ENCODE measurements at places on chromosomes 7 and 10.

GRCh38 chr10:14550471-14550981 lies 219.8 kb upstream of the FRMD4A start:
- no peak for DNase-seq

DNA sequence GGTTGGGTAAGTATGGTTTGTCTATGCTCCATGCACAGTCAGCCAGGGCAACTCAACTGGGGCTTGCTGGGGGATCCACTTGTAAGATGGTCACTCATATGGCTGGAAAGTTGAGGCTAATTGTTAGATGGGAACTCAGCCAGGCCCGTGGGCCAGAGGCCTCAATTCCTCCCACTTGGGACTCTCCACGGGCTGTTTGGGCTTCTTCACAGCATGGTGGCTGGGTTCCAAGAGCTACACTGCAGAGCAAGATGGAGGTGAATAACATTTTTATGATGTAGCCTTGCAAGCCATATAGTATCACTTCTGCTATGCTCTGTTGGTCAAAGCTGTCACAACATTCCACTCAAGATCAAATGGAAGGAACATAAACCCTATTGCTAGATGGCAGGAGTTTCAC lies 39.2 kb downstream of the ELMO1 start:
- DNase-seq: no peak

- DNase-seq: no peak
These were observed 28.3 kb downstream of the CNOT4 start for GRCh38 chr7:135481598-135481979.

- no peak for DNase-seq
These were observed 13.3 kb downstream of the BMPER start for GRCh38 chr7:33918438-33919143.

GRCh38 chr7:100159099-100159623 lies 638 bp upstream of the TRAPPC14 start:
- no peak for DNase-seq

- DNase-seq: no peak
These were observed 425.6 kb downstream of the PLXNA4 start for GRCh38 chr7:132150711-132151110.

DNA sequence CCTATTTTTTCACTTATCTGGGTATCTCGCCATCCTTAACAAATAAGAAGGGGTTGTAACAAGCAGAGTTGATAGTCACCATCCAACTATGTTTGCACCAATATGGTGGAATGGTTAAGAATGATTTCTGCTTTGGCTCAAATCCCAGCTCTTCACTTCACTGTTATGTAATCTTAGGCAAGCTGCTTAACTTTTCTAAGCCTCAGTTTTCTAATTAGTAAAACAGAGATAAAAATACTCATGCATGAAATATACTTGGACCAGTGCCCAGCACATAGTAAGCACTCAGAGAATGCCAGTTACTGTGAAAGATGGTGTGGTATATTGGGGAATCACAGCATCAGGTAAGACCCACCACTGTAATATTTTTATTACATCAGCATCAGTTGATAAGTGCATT lies 33.6 kb downstream of the ABCB1 start:
- no peak for DNase-seq

- no peak for DNase-seq
These were observed 352.0 kb downstream of the PCDH15 start for GRCh38 chr10:54449056-54449455.

GRCh38 chr7:130695840-130696239 lies 9.5 kb upstream of the TSGA13 start:
- peak; percentile 10 for DNase-seq

GRCh38 chr10:96319754-96320474 lies 15.7 kb downstream of the DNTT start:
- no peak for DNase-seq

DNA sequence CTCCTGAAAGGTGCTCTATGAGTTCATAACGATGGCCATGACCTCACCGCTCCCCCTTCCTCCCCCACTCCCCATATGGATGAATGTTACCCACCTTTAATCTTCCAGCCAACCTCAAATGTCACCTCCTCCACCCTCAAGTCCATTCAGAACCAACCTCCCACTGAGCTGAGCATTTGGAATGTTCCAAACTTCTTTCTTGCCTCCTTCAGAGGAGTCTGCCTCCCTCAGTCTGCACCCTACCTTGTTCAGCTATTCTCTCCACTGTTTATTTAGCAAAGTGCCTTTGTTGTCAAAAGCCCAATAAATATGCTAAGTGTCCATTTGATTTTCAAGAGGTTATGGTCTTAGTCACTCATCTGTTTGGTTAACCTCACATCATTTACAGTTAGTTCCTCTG lies 22.9 kb upstream of the MTPAP start:
- no peak for DNase-seq

GRCh38 chr10:76921383-76922010 lies 716.1 kb downstream of the KCNMA1 start:
- DNase-seq: no peak

DNA sequence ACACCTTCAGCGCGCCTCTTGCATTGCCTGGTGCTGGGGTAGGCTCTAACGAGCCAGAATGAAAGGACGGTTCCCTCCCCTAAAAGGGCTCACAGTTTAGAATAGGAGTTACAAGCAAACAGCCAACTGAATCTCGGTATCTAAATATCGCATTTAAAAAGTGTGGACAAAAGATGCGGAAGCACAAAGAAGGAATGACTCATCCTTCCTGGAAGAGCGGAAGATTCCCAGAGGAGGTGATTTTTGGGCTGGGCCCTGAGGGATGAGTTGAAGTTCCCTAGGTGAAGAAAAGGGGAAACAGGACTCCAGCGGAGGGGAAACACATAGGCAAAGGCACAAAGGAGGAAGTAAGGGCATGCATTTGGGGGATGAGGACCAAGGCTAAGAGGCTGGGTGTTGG lies 29.9 kb downstream of the SRRM3 start:
- DNase-seq: no peak

- no peak for DNase-seq
These were observed 16.8 kb upstream of the KIF20B start for GRCh38 chr10:89684604-89685003.

DNA sequence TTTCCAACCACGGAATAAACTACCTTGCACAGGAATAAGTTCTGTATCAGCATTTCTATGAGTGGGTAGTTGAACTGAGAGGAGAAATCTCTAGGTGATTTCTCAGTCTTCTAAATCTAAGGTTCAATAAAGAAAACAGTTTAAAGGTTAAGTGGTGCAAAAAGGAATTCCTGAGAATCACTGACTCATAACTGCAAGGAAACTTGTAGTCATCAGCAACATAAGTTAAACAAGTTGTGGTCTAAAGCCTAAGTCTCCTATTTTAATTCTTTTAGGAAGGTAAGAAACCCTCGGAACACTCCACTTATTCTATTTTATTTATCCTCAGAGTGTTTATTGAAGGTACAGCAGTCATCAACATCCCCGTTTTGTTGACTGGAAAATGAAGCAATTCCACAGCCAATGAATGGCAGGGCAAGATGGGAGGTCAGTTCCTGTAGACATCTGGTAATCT lies 92.4 kb upstream of the PIK3CG start:
- DNase-seq: no peak

DNA sequence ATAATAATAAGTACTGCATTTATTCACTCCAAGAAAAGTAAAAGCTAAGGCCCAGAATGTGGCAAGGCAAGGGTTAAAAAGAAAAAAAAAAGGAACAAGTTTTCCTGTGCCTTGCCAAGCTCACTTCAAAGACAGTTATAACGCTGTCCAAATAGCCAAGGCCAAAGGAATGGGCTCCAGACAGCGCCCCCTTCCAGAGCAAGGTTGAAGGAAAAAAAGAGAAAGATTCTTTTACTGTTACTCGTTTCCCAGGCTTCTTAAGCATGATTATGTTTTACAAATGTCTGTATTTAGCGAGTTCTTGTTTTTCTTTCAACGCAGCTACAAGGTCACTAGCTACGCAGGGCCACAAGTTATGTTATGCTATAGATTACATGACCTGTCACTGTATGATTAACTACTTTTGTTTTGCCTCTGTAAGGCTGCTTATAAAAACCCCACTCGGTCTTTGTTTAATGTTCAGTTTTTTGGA lies 9.1 kb upstream of the EIF4H start:
- no peak for DNase-seq

DNA sequence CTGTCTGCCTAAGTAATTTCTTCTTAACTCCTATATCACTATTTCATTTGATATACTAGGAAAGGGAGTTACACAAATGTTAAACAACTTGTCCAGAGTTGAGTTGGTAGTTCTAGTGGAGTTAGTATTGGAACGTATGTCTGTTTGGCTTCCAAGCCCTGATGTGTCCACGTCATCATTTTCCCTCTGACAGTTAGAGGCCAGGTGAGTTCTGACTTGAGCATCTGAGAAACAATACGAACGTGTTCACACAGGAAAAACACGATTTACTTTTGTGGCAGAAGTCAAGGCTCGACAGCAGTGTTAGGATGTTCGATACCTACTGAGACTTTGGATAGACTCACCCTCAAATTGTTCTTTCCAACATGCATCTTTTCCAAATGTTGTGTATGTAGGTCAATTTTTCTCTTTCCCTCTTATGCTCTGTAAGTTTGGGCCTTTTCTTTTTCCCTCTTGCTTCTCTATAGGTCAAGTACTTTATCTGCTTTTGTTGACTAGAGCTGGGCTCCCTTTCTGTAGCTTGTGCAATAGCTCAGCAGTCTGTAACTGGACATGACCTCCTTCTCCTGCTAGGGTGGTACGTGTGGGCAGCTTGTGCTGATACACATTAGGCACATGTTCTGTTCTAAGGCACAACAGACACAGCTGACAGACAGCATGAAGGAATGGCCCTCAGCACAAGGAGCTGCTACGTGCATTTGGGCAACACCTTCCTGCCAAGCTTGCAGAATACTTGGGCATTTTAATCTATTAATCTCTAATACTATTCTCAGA lies 222.9 kb downstream of the PTEN start:
- DNase-seq: no peak

GRCh38 chr7:51138123-51139085 lies 178.2 kb downstream of the COBL start:
- DNase-seq: no peak

- DNase-seq: no peak
These were observed 67.7 kb downstream of the TACR2 start for GRCh38 chr10:69348816-69349541.

DNA sequence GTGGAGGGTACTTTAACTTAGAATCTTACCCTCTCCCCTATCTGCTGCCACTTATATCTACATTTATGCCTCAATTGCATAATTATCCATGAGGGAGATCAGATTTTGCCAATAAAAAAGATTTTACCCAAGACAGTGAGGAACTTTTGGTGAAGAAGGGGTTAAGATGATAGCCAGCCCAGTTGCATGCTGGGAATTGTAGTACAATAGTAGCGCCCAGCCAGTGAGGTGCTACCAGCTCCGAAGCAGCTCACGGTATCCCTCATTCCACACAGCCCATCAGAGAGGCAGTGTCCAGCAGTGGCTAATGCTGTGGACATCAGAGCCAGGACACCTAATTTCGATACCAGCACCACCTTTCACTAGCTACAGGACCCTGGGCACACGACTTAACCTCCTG lies 5.9 kb upstream of the LGI1 start:
- peak; percentile 76 for DNase-seq

DNA sequence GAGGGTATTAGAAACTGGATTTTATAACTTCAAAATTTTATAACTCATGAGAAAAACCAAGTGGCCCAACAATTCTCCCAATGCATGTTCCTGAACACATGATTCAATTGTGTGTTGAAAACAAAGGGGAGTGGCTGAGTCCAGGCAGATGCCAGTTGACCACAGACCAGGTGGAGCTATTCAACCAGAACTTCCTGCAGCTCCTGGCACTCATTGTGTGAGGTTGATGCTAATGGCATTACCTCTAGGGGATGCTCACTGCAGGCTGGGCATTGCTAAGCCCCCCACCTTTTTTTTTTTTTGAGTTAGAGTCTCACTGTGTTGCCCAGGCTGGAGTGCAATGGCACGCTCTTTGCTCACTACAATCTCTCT lies 20.3 kb downstream of the MYOF start:
- no peak for DNase-seq

DNA sequence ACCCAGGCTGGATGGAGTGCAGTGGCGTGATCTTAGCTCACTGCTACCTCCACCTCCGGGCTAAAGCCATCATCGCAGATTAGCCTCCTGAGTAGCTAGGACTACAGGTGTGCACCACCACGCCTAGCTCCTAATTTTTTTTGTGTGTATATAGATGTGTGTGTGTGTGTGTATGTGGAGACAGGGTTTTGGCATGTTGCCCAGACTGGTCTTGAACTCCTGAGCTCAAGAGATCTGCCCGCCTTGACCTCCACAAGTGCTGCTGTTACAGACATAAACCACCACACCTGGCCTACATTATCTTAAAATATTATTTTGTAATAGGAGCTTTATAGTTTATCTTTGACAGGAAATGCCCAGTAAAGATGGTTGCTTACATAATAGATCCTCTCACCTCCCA lies 25.0 kb downstream of the FOXP2 start:
- DNase-seq: no peak

- DNase-seq: no peak
These were observed 135.0 kb downstream of the NT5C2 start for GRCh38 chr10:103058034-103058433.

DNA sequence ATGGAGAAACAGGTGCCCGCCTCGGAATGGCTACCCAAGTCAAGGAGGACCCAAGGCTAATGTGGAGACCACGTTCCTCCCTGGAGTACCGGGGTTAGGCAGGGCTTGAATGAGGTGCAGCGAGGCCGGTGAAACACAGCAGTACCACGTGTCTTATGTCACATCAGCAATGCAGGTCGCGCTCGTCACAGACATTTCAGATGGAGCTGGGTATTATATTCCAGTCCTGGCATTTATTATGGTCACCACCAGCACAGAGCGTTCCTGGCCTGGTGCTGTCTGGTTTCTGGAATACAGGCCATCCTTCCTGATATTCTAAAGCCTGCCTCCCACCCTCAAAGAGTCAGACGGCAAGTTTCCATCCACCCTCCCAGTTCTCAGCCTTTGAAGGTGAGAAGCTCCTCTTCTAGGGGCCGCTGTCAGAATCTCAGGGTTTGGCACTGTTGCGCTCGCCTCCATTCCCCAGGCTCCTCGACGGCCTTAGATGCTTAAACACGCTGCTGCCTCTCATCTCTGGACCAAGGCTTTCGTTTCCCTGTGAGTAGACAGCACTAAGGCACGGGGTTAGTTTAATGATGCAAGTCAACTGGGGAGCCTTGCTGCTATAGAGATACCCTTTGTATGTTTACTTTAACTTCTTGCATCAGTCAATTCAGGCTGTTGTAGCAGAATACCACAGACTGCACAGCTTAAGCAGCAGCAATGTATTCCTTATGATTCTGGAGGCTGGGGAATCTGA lies 377.6 kb downstream of the DPP6 start:
- DNase-seq: no peak

- no peak for DNase-seq
These were observed 103.5 kb downstream of the LHFPL3 start for GRCh38 chr7:104431930-104432329.

All from HEK293T (cell line).